ENCODE measurements at places on chromosomes 12 and 14. TPM values are rescaled to one million over a fixed set of nuclear protein-coding genes. Genes with fewer than 3 reads are reported as not detected.

- no peaks in the 10 kb centered on the region for H3K27me3 ChIP-seq
- H3K36me3 ChIP-seq, result no peaks in the 10 kb centered on the region
- H3K27ac ChIP-seq, result no peak overlapping the region
- H3K4me3 ChIP-seq, result no peak overlapping the region
- H3K4me1 ChIP-seq, result no peaks in the 10 kb centered on the region
Measured at GRCh38 chr14:30234966-30235365, 307.3 kb upstream of the PRKD1 start.

DNA sequence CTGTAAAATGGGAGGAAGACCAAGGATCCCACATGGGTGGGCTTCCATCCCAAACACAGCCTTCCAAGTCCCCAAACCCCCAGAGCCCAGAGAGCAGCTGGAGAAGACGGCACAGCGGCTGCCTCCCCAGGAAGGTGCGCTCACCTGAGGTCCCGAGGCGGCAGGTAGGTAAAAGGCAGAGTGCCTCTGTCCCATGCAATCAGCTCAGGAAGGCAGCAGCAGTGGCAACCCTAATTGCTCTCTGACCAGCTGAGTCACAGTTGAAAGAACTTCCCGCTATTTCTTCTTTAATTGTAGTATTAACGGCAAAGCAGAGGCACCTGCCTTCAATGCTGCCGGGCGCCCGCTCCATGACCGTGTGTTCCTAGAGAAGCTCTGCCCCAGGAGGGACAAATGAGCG, 91.1 kb upstream of the BCL11B start:
- H3K4me1 ChIP-seq, result no peaks in the 10 kb centered on the region
- DNase-seq, result no peak
- H3K36me3 ChIP-seq, result no peaks in the 10 kb centered on the region
- no peaks in the 10 kb centered on the region for H3K27me3 ChIP-seq

GRCh38 chr12:28202374-28203130, 12.3 kb downstream of the CCDC91 start:
- DNase-seq, result no peak
- no peak overlapping the region for H3K27ac ChIP-seq
- no peaks in the 10 kb centered on the region for H3K36me3 ChIP-seq
- no peaks in the 10 kb centered on the region for H3K4me1 ChIP-seq
- H3K4me3 ChIP-seq, result no peak overlapping the region

GRCh38 chr14:95520346-95520745, 3.9 kb upstream of the SYNE3 start:
- H3K4me3 ChIP-seq, result no peak overlapping the region
- peaks cover 71% of the 10 kb centered on the region for H3K4me1 ChIP-seq
- peak; percentile 53 for DNase-seq
- H3K27me3 ChIP-seq, result no peaks in the 10 kb centered on the region
- peak overlapping the region; percentile 93 for H3K27ac ChIP-seq

GPX2 gene
- 134 TPM for total RNA-seq

EMP1 gene
- 110 TPM for total RNA-seq

Measured in Peyer's patch (tissue), 4 donors.